Upper lobe of right lung (tissue), 1 donor: ENCODE measurements at places on chromosomes 12 and 14.

DNA sequence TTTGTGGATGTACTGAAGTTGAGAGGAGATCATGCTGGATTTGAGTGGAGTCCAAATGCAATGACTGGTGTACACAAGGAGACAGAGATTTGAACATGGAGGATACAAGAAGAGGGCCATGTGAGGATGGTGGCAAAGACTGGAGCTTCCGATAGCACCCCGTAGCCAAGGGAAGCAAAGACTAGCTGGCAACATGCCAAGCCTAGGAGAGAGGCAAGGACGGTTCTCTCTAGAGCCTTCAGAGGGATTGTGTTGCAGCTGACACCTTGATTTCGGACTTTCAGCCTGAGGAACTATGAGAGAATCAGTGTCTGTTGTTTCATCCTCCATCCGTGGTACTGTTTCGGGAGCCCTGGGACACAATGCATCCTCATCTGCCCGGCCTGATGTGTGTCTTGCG is 202.5 kb downstream of the SLC15A4 start:
- no peak for DNase-seq

DNA sequence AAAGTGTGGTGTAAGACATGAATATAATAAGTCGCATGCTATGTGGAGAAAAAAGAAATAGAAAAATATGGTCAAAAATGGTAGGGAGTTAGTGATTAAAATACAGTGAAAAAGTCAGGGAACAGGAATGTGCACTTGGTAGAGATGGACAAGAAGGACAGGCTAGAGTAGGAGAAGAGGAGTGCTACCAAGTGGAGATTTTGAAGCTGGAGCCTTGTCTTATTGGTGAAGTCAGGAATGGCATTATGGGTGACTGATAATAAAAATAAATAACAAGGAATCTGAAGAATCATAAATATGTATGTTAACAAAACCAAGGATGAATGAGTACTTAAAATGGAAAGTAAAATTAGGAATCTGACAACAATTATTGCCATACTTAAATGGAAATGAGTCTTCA is 204.8 kb downstream of the PRKD1 start:
- DNase-seq: no peak

GRCh38 chr12:1099158-1099557 is 108.1 kb downstream of the ERC1 start:
- no peak for DNase-seq

DNA sequence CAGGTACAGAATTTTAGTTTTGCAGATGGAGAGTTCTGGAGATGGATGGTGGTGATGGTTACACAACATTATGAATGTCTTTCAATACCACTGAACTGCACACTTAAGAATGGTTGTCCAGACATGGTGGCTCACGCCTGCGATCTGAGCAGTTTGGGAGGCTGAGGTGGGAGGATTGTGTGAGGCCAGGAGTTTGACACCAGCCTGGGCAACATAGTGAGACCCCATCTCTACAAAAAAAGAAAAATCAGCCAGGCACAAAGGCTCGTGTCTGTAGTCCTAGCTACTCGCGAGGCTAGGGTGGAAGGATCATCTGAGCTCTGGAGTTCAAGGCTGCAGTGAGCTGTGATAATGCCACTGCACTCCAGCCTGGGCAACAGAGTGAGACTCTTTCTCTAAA is 8.1 kb upstream of the USP30 start:
- no peak for DNase-seq

- no peak for DNase-seq
Measured at GRCh38 chr14:37596790-37597472, 1.5 kb downstream of the TTC6 start.
